ENCODE measurements at places on chromosomes 7 and 10. TPM values are rescaled to one million over a fixed set of nuclear protein-coding genes. Genes with fewer than 3 reads are reported as not detected.
A peak's percentile ranks its signal among the peaks of the same experiment; 100 is the strongest.

DNA sequence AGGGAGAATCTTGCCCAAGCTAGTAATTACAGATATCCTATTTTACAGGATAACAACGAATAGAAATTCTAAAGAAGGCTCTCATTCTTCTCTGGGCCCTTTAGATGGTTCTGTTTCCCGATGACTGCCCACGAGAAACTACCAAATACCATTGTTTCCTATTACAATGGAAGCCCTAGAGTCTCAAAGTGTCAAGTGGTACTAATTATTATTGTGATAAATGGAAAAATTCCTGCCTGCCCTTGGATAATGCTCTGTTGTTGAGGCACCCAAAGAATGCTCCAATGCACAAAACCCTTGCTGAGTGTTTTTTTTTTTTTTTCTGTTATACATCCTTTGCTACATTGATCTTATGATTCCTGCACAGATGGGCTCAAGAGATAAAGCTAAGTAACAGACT is 504.5 kb downstream of the XPNPEP1 start:
- no peak for DNase-seq

- no peak for DNase-seq
Observed at GRCh38 chr7:81284576-81284975, 365.7 kb upstream of the SEMA3C start.

DNA sequence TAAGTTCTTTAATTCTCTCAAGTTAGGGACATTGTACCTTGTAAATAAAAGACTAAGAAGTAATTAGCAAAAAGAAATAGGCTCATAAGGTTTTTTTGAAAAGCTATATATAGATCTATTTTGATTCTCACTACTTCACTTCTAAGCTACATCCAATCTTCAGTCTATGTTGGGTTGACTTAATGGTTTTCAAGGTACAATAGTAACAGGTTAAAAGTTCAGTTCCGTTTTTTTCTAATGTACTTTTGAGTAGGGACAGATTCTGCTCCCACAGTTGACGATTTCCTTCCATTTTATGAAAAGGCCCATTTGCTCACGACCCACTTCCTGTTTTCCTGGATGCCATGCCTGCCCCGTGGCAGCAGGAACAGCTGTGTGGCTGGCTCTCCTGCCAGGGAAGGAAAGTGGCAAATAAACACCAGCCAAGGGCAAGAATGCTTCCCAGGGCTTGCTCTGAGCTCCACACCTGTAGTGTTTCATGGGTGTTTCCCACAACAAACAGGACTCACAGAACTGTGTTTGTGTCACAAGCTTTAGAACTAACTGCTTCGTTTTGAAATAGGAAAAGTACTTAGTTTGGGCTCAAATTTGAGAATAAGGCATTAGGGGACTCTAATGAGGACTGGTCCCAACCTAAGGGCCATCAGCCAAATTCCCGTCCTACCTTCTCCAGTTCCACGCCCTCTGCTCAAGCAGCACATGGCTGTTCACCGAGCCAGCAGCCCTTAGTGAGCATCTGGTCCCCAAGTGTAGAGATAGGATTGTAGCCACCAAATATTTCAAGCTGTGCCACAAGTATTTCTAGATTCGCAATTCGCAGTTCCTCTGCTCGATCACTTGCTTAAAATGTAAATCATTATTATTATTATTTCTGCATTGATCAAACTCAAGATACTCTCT is 240.7 kb downstream of the COBL start:
- no peak for DNase-seq

GRCh38 chr7:129227646-129228578 is 3.1 kb downstream of the AHCYL2 start:
- no peak for DNase-seq

- DNase-seq, result no peak
Observed at GRCh38 chr10:72277340-72277995, 3.7 kb downstream of the DDIT4 start.

DNA sequence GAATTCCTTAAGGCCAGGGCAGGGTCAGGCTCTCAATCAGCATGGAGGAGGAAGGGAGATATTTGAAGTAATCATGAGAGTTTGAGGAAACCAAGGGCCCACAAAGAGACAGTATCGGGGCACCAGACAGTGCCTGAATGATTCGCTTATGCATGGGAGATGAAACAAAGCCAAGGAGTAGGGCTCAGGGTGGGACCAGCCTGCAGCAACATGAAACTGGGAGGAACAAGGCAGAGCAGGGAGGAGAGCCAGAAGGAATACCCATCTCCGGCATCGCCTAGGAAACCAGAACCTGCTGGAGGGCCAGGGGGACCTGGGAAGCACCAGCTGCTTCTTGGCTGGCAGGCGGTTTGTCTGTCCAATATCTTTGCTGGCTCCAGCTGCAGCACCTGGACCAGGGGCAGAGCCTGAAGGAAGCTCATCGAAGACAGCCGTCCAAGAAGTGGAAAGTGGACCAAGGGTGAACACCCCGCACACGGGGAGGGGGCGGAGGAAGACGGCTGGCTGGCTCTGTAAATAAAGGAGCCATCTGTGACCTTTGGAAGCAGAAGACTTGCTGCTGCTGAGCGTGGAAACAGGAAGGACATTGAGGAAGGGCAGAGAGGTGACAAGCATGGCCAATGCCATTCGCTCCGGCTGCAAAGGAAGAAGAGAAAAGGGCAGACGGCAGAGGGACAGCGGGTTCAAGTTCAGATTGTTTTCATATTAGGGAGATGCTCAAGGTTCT is 34.4 kb upstream of the ECHDC3 start:
- no peak for DNase-seq

DNA sequence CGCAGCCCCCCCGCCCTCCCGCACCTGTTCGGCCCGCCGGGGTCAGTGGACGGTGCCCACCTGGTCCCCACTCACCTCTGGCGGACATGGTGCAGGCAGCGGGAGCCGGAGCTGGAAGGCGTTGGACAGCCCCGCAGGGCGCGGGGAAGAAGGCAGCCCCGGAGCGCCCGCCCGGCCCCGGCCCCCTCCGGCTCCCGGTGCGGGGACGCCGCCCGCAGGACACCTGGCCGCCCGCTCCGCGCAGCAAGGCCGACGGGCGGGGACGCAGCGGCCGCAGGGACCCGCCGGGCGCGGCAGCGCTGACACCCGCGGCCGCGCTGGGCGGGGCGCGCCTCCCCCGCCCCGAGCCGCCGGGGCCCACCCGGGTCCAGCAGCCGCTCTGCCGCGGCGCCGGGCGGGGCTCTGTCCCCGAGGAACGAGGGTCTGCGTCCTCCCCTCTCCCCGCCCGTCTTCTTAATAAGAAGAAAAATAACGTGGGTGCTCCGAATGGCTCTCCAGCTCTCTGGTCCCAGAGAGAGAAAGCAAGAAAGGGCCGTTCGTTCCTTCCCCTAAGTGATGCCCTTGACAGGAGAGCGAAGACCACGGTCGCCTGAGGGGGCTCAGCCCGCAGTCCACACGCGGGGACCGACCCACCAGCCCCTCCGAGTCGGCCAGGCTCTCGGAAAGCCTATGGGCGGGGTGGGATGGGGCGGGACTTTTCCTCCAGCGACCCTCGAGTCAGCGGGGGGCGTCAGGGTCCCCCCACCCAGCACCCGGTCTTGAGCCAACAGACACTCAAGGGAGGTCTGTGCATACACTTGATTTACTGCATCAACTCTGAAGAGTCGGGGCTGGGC is 53.4 kb upstream of the FHIP2A start:
- DNase-seq, result no peak

GRCh38 chr7:135253851-135254771 is 20.5 kb downstream of the STRA8 start:
- no peak for DNase-seq

- peak; percentile 65 for DNase-seq
Observed at GRCh38 chr7:2521952-2522591, 2.5 kb downstream of the LFNG start.

DNA sequence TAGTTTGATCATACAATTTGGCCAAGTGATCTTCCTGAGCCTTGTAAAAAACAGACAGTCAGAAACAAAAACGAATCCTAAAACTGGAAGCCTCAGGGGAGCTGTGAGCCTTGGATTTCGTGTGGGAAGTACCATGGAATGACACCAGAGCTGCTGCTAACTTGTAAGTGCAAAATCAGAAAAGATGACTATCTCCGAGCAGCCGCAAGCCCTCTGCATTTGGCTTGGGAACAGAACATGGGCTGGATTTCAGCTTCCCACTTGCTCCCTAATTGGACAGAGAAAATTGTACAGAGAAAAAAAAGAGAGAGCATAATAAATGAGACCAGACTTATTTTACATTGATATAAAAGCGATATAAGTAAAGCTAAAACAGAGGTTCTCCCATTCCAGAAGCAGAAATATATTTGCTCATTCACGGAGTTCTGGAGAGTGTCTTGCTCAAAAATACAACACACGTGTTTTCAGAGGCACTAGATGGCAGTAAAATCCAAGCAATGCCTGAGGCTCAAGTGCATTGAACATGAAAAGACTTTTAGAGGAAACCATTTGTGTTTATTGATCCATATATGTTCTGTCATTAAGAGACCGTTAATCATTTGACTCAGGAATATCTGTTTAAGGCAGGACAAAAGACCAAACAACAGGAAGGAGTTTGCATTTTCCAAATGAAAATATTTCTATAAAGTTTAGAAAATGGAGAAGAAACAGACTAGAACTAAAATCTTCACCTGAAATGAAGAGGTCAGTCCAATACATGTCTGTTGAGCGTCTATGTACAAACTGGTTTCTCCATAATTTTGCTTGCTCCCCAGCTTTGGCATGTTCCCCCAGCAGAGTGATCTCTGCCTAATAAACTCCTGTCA is 78.3 kb upstream of the SLC26A5 start:
- DNase-seq, result peak; percentile 18

DNA sequence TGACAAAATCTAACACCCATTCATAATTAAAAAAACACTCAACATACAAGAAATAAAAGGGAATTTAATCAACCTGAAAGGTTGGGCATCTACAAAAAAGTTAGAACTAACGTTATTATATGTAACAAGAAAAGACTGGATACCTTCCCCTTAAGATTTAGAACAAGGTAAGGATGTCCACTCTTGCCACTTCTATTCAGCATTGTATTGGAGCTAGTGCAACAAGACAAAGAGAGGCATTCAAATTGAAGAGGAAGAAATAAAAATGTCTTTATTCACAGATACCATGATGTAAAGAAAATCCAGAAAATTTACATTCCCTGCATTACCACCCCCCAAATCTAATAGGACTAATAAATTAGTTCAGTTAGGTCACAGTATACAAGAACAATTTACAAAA is 18.3 kb downstream of the FAM149B1 start:
- no peak for DNase-seq

DNA sequence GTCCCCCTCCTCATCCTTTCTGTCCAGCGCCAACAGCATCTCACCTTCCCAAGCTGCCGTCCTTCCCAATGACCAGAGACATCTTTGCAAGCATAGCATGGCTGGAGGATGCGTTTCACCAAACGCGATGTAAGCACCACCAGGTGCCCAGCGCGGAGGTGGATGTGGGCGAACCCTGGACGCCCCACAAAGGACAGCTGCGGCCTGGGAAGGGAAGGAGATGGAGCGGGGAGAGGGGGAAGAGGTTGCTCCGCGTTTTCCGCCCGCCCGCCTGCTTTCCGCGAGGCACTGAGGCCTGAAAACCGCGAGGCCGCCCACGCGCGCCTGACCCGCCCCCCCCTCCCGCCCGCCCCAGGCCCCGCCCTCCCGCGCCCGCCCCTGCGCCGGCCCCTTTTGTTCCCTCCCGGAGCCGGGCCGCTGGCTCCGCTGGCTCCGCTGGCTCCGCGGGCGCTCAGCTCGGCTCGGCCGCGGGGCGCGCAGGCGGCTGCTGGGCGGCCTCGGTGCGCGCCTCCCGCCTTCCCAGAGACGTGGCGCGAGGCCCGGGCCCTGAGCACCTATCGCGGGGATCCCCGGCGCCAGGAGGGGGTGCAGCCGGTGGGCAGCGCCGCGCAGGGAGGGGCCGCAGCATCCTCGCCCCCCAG is at the start of gene CLIP2:
CLIP2 (plus strand) TSS at position 390 of the 641 bp plus-strand sequence. CDS start 28,140 bp downstream, outside the sequence.
- peak; percentile 68 for DNase-seq

- no peak for DNase-seq
Observed at GRCh38 chr10:58920655-58921003, 255.8 kb upstream of the PHYHIPL start.

- no peak for DNase-seq
Observed at GRCh38 chr10:4270116-4270515, 485.1 kb upstream of the KLF6 start.

GRCh38 chr7:3486841-3487240 is 185.8 kb downstream of the SDK1 start:
- no peak for DNase-seq

DNA sequence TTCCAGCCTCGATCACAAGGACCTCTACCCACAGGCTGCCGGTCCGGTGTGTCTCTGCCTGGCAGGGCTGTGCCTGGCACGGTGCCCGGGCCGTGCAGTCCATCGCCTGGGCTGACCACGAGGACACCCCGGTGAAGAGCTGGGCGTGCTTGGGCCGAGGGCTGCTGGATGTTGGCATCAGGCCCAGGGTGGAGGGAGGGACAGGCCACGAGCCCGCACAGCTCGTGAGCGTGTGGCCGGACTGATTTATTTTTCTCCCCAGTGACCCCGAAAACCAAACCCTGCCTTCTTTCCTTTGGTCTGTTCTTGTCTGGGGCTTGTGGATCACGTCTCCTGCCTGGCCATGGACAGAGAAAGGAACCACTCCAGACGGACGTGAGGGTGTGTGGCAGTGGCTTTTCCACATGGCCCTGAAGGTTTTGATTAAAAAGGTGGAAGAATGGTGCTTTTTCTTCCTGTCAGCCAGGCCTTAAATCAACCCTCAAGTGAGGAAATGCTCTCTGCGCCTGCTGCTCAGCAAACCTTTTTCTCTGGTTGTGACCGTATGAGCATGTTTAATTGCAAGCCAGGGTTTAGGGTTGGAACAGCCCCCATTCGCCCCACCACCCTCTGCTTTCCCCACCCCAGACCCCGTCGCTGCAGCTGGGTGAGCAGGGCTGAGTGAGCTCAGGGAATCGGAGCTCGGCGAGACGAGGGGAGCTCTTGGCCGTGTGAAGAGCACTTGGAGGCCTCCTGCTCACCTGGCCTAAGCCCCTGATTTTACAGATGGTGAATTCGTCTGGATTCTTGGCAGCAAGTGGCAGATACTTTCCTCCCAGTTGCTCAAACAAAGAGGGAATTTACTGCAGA is 130.1 kb downstream of the RGS10 start:
- DNase-seq, result no peak

DNA sequence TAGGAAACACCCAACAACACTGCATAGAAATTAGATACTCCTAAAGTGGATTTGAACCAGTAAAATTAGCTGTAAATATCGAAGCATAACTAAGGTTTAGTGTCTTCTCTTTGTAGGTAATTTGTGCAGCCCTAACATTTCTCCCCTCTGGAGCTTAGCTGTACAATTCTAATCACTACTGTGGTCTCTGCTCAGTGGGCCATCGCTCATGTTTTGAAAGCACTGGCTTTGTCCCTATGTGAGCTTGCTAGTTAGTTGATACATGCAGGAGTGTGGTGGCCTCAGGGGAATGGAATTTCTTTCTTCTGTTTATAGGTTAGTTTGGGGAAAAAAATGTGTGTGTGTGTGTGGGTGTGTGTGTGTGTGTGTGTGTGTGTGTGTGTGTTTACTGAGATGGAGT is 373.1 kb downstream of the DPP6 start:
- DNase-seq, result no peak

- no peak for DNase-seq
Observed at GRCh38 chr7:98795741-98796493, 73.9 kb downstream of the TMEM130 start.

The KCNMA1 gene
- total RNA-seq, result not detected

The RUFY2 gene
- total RNA-seq, result 18.9 TPM

The TRIL gene
- not detected for total RNA-seq

The FAS gene
- total RNA-seq, result 169 TPM

The VGF gene
- not detected for total RNA-seq

The PTN gene
- total RNA-seq, result not detected

The NUTM2E gene
- total RNA-seq, result not detected

The CPA4 gene
- total RNA-seq, result not detected

The DNAJB12 gene
- 40.2 TPM for total RNA-seq

The GTPBP4 gene
- 50.7 TPM for total RNA-seq

The IL6 gene
- total RNA-seq, result not detected

The ZDHHC6 gene
- total RNA-seq, result 36.6 TPM

The CYP26A1 gene
- total RNA-seq, result not detected
